ENCODE measurements at places on chromosomes 3 and 15.

GRCh38 chr15:40722934-40723333 is 28.0 kb downstream of the RAD51 start:
- no peak for DNase-seq

GRCh38 chr3:59605318-59605717 is 555.5 kb upstream of the CFAP20DC start:
- no peak for DNase-seq

DNA sequence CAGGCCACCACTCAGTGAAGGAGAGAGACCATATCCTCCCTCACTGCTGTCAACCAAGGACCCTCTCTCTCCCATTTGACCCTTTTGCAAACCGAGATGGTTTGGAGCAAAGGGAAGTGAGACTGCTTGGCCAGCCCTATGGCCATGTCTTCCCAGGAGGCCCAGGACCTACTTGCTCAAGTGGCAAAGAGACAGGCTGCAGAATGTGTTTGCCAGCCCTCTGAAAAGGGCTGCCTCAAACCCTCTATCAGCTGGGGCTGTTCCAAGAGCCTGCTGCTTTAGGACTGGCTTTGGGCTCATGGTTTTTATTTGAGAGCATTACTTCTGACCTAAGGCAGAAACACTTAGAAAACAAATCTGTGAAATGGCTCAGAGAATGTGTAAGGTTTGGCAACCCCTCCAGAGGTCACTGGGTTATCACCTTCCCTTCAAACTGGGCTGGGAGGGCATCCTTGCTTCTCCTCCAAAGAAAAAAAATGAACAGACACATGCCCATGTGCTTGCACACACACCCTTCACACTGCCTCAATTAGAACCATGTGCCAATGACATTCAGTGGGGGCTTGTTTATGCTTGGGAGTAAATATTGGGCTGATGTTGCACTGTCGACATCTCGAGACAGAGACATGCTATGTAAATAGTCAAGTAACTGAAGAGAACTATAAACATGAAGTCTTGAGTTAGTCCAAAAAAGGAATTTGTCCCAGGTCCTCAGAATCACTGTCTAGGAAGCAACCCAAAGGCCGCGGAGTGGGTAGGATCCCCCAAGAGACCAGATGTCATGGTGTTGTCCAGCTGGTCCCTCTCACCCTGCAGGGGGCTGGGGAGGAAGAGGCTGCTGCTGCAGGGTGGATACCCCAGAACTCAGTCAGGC is 49.8 kb upstream of the CTDSPL start:
- no peak for DNase-seq

- DNase-seq, result no peak
Measured at GRCh38 chr15:34664418-34664817, 81.0 kb upstream of the GOLGA8B start.

- no peak for DNase-seq
Measured at GRCh38 chr3:6119367-6119766, 741.5 kb upstream of the GRM7 start.

- no peak for DNase-seq
Measured at GRCh38 chr15:100762913-100763834, 116.5 kb upstream of the ALDH1A3 start.

DNA sequence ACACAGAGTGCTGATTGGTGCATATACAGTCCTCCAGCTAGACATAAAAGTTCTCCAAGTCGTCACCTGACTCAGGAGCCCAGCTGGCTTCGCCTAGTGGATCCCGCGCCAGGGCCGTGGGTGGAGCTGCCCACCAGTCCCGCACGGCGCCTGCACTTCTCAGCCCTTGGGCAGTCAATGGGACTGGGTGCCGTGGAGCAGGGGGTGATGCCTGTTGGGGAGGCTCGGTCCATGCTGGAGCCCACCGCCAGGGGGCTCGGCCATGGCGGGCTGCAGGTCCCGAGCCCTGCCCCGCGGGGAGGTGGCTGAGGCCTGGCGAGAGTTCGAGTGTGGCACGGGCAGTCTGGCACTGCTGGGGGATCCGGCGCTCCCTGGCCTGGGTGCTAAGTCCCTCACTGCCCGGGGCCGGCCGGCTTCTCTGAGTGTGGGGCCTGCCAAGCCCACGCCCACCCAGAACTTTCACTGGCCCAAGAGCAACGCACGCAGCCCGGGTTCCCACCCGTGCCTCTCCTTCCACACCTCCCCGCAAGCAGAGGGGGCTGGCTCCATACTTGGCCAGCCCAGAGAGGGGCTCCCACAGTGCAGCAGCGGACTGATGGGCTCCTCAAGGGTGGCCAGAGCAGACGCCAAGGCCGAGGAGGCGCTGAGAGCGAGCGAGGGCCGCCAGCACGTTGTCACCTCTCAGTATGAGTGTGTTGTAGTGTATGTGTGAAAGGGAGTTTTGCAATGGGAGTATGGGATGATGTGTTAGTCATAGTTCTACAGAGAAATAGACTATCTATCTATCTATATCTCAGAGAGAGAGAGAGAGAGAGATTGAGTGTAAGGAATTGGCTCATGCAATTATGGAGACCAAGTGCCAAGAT is 69.0 kb downstream of the UBE2E2 start:
- no peak for DNase-seq

GRCh38 chr3:116916836-116917235 is 207.3 kb downstream of the TUSC7 start:
- no peak for DNase-seq
